Activated T-cell treated with anti-CD3 and anti-CD28 coated beads, Interleukin-2, amount 50 U/mL, for 48 hours (primary cell): ENCODE measurements at places on chromosomes 7 and 10.

- no peak for DNase-seq
These were observed 27.9 kb downstream of the ZNF783 start for GRCh38 chr7:149289856-149290255.

DNA sequence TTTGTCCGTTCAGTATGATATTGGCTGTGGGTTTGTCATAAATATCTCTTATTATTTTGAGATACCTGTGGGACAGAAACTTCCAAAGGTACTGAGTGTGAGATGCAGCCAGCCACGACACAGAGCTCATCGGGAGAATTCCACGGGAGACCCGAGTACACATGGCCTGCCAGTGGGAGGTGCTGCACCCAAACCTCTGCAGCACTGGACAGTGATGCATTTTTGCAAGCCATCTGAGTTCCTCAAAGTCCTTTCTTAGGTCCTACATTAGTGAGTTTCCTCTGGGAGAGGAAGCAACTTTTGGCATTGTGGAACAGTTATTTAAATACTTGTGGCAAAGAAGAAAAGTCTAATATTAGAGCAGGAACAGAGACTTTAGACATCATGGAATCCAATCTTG lies 77.5 kb downstream of the ARID5B start:
- DNase-seq: no peak

- no peak for DNase-seq
These were observed 117.9 kb downstream of the SND1 start for GRCh38 chr7:127769696-127770400.

- DNase-seq: no peak
These were observed 275.0 kb upstream of the NPVF start for GRCh38 chr7:25503306-25503705.

- no peak for DNase-seq
These were observed 348.1 kb downstream of the TFEC start for GRCh38 chr7:115682507-115682906.

- no peak for DNase-seq
These were observed 341.1 kb upstream of the SEMA3A start for GRCh38 chr7:84535580-84536270.

DNA sequence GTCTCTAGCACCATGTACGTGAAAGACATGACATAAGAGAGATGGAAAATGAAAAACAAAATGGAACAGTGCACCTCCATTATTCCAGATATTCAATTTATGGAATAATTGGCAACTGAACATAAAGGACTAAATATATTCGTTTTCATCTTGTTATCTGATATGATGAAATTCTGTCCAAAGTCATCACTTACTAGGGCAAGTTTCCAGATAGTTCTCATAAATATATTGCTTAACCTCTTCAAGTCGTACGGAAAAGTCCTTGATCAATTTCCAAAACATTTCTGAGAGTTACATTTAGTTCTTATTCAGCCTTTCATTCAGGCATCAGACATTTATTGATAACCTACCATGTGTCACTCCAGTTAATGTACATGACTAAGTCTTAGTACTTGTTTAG lies 185.2 kb downstream of the HGF start:
- DNase-seq: no peak

- peak; percentile 75 for DNase-seq
These were observed 1.0 kb downstream of the PFKP start for GRCh38 chr10:3068201-3068967.
